ENCODE measurements at places on chromosomes 7 and 10. TPM values are rescaled to one million over a fixed set of nuclear protein-coding genes. Genes with fewer than 3 reads are reported as not detected.

GRCh38 chr10:67912331-67912946 is 28.0 kb downstream of the SIRT1 start:
- DNase-seq: no peak

DNA sequence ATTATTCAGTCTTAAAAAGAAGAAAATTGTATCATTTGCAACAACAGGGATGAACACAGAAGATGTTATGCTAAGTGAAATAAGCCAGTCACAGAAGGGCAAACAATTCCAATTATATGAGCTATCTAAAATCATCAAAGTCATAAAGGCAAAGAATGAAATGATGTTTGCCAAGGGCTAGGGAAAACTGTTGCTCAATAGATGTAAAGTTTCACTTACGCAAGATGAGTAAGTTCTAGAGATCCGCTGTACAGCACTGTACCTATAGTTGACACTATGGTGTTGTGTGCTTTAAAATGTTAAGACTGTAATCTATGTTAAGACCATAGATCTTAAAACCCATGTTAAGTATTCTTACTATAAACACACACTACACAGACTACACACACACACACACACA is 904.6 kb upstream of the LRRN3 start:
- no peak for DNase-seq

DNA sequence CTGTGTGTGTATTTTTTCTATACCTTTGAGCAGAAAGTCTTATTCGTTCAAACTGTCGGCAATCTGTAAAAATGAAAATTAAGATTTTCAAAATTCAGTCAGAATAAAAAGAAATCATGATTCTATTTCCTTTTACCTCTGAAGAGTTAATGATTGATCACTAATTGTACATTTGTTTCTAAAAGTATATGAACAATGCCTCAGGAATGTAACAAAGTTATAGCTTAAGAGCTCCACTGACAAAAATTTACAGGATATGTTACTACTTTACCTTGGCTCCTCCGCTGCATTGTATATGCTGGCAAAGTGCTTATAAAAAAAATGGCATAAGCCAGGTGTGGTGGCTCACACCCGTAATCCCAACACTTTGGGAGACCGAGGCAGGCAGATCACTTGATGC is 225.7 kb downstream of the VTI1A start:
- no peak for DNase-seq

DNA sequence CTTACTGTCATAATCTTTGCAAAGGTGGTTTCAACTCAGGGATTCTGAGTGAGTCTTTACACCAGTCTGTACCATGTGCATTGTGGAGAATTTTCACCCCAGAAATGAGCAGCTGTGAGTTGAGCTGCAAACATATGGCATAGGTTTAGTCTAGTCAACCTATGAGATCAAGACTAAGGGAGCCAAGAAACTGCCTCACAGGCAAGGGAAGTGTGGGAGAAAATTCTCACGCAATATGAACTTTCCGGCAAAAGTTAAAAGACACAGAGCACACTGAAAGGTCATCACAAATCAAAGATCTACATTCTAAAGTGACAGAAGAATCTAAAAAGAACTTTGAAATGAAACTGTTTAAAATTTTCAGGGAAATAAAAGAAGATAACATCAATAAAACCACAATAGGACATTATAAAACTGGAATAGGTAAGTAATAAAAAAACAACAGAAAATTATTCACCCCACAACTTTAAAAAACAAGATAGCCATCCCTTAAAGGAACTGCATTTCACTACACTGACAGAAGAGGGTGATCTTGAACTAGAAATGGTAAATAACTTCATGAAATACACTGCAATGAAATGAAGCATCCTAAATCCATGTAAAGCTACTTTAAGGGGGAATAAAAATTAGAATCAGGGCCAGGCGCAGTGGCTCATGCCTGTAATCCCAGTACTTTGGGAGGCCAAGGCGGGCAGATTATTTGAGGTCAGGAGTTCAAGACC is 63.5 kb downstream of the LGI1 start:
- no peak for DNase-seq

GRCh38 chr7:134599371-134599770 is 47.3 kb upstream of the BPGM start:
- DNase-seq: no peak

DNA sequence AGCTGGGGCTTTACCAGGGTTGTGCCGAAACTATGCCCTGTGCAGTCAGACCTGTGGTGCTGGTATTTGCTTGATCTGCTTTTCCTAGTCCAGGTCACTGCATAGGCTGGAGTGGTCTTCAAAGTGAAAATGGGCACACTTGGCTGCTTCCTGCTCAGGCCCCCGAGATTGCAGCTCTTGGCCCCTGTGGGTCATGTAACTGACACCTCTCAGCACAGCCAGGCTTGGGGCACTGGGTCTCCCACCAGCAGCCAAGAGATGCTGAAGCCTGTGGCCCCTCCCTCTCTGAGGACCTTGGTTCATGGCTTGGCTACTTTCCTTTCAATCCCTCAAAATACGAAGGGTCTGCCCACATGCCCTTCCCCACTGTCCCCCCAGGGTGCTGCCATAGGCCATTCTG is 33.7 kb downstream of the PDIA4 start:
- DNase-seq: no peak

DNA sequence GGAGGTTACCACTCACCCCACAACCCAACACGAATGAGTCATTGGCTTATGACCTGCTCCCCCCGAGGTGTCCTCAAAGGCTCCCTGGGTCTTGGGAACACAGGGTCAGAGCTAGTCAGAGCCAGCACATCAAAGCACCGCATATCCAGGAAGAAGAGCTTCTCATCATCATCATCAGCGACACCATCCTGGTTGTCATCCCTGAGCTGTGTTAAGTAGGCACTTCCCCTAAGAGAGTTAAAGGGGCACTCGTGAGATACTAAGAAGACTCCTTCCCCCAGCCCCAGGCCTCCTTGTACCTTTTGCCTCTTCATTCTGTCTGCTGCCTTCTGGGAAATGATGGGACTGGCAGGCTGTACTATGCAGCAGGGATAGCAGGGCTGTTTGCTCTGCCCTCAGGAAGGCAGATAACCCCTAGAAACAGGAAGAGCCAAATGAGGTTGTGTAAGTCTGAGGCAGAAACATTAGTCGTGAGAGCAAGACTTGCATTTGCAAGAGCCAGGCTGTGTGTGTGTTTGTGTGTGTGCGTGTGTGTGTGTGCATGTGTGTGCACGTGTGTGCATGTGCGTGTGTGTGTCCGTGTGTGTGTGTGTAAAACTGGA is 11.1 kb upstream of the CPA1 start:
- DNase-seq: no peak

DNA sequence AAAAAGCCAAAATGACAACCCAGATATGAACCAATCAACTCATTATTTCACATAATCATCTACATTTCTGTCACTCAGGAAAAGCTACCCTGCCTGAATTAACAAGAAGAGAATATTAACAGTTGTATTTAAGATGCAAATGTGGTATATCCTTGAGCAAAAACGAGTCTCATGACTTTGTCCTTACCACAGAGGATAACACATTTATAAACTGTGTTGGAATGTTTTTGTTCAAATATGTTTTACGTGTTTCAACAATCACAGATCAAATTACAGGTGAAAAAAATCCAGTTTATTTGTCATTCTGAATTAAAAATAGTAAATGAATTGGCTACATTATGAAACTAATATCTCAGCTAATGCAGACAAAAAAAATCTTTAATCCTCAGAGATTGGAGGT is 34.6 kb downstream of the CHCHD3 start:
- DNase-seq: no peak

DNA sequence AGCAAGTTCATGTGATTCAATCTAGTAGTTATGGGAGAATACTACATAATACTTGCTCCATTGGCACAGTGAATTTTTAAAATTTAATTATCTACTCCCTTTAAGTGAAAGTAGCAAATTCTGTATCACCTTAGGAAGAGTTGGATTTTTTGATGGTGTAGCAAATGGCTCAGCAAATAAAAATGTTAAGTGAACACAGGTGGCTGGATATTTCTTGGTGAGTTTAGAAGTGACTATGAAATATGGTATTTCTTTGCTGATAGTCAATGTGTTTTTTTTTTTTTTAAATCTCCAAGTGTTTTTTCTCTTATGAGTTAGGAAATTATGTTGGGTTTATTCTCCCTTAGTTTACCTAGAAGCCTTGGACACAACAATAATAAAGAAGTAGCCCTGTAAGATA is 67.8 kb downstream of the CREM start:
- DNase-seq: no peak

DNA sequence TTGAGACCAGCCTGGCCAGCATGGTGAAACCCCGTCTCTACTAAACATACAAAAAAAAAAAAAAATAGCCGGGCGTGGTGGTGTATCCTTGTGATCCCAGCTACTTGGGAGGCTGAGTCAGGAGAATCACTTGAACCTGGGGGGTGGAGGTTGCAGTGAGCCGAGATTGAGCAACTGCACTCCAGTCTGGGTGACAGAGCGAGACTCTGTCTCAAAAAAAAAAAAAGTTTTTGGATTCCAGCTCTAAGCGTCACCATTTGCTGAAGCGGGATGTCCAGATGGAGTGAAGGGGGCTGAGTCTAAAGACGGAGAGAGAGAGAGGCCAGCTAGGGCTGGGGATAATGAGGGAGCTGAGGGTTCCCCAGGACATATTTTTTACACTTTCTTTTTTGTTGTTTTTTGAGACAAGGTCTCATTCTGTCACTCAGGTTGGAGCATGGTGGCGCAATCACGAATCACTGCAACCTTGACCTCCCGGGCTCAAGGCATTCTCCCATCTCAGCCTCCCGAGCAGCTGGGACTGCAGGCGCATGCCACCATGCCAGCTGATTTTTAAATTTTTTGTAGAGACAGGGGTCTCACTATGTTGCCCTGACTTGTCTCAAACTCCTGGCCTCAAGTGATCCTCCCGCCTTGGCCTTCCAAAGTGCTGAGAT is 9.4 kb upstream of the HK1 start:
- no peak for DNase-seq

GRCh38 chr10:111410740-111411139 is 333.9 kb downstream of the ADRA2A start:
- DNase-seq: no peak

DNA sequence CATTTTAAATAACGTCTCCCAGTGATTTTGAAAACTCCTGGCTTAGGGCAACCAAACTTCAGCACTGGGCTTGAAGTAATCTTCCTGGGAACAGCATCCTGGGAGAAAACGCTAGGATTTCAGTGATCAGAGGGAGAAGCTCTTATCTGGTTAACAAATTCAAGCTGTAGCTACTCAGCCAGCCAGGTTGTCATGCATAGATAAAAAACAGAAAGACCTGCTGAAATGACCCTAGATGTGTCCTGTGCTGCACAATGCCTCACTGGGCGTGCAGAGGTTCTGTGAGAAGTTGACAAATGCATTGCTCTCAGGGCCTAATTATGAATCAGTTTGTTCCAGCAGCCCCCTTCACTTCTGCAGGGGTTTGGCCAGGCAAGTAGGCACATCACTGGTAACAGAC is 68.9 kb upstream of the CHCHD3 start:
- DNase-seq: no peak

GRCh38 chr10:7421526-7421925 is 10.7 kb upstream of the SFMBT2 start:
- DNase-seq: no peak

- DNase-seq: no peak
Observed at GRCh38 chr7:30513762-30514161, 9.1 kb upstream of the GGCT start.

DNA sequence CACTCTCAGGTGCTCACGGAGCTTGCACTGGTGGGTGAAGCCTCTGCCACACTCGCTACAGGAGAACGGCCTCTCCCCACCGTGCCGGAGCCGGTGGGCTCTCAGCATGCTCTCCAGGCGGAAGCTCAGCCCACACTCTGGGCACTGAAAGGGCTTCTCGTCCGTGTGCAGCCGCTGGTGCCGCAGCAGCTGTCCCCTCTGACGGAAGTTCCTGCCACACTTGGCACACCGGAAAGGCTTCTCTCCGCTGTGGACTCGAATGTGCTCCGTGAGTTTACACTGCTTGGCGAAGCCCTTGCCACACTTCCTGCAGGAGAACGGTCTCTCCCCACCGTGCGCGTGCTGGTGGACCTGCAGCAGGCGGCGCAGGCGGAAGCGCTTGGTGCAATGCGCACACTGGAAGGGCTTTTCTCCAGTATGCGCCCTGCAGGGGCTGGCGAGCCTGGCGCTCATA is 19.3 kb downstream of the ZNF786 start:
- DNase-seq: no peak

- no peak for DNase-seq
Observed at GRCh38 chr10:91909117-91909677, at the start of gene FGFBP3. TSS of gene FGFBP3 (minus strand) at chr10:91909486. CDS start at chr10:91908969, 517 bp downstream.

DNA sequence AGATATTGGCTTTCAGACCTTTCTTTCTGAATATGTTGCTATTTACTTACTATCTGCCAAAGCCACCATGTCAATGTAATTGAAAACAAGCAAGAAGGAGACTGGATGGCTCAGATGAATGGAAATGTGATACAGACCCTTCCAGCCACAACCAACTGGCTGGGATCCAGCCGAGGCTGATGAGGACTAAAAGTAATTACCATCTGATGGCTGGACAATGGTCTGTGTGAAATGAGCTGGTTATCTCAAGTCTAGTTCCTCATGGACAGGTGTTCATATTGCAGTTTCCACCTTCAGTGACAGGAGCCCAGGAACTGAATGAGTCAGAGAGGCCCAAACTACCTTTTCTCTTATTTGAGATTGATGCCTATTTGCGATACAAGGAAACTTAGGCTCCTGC is 267.5 kb downstream of the GATA3 start:
- DNase-seq: no peak

- DNase-seq: no peak
Observed at GRCh38 chr7:10222976-10223375, 750.7 kb upstream of the PHF14 start.

- DNase-seq: peak; percentile 12
Observed at GRCh38 chr10:108684431-108684830, 1238.9 kb downstream of the XPNPEP1 start.

GRCh38 chr7:96026010-96026409 is 253.7 kb downstream of the DYNC1I1 start:
- DNase-seq: no peak

- DNase-seq: no peak
Observed at GRCh38 chr7:100894860-100895700, 608 bp downstream of the ACHE start.

DNA sequence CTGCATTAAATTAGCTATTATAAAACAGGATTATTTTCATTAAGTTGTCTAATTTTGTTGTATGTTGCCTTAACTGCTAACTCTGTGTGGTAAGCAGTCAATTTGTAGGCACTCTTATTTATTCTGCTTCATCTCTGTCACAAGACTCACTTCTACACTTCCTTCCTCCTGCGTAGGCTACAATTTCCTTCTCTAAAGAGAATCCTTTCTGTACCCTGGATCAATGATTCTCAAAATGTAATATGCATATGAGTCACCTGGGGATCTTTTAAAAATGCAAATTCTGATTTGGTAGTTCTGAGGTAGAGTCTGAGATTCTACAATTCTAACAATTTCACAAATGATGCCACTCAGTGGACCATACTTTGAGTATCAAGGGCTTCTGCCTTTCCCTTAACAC is 4.4 kb upstream of the UBE2D1 start:
- no peak for DNase-seq

ARHGAP22 gene
- 3.3 TPM for polyA plus RNA-seq

ACHE gene
- polyA plus RNA-seq: 4.8 TPM

PLCE1 gene
- polyA plus RNA-seq: 32.1 TPM

FAM200A gene
- 15.8 TPM for polyA plus RNA-seq

TAS2R41 gene
- polyA plus RNA-seq: not detected

OIT3 gene
- polyA plus RNA-seq: 3.9 TPM

CPA2 gene
- 0.38 TPM for polyA plus RNA-seq

TFEC gene
- 23.1 TPM for polyA plus RNA-seq

ENO4 gene
- polyA plus RNA-seq: 2.2 TPM

RNF148 gene
- 0.09 TPM for polyA plus RNA-seq

CLDN12 gene
- 42.7 TPM for polyA plus RNA-seq

SLC13A1 gene
- polyA plus RNA-seq: 20.0 TPM

All from left renal cortex interstitium (tissue), 4 donors.